ENCODE measurements at places on chromosomes 1 and 21.

- DNase-seq = no peak
These were observed 78.9 kb downstream of the UBE2U start for GRCh38 chr1:64282351-64282750.

DNA sequence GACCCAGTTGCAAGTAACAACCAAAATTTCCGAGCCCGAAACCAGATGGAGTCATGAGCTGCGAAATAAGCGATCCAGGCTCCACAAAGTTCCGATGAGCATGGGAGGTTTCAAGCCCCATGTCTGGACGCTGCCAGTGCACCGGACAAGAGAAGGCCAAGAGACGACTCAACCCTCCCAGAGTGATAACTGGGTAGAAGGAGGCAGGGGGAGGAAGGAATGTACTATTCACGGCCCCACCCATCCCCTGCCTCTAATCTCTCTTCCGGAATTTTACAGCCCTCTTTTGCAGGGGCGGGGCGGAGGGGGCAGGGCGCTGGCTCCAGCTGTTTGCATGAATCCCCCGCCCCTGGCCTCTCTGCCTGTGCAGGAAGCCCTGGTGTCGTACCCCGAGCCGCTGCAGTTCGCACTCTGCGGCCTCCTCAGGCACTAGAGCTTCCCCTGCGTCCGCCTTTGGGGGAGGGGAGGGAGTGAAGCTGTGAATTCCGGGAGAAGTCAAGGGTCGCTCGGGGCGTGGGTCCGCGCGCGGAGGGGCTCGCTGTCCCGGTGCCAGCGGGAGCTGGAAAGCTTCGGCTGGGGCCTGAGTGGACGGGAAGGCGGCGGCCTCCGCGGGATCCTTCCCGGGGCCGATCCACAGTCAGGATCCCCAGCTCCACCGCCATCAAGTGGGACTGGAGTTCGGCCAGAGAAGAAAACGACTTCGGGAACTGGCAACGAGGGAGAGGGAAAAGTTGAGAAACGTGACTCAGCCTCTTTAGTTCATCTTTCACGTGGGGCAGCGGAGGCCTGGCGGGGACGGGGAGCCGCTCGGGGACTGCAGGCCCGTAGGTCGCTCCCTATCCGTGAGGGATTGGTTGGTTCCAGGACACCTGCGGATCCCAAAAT lies 6.3 kb upstream of the PTP4A2 start:
- peak; percentile 82 for DNase-seq

DNA sequence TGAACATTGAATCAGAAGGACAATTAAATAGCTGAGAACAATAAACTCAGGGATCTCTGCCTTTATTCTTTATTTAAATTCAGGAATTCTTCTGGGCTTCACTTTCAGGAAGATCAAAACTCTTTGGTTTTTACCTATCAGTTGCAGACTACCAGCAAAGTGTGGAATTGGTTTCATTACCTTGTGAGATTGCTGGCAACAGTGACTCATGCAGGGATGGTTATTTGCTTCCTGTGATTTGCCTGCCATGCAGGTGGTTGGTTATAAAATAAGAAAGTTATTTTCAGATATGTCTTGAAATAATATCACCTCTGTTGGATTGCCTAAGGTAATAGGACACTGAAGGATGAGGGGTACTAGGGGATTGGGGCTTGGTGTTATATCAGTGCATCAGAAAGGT lies 204.6 kb downstream of the PTBP2 start:
- no peak for DNase-seq

DNA sequence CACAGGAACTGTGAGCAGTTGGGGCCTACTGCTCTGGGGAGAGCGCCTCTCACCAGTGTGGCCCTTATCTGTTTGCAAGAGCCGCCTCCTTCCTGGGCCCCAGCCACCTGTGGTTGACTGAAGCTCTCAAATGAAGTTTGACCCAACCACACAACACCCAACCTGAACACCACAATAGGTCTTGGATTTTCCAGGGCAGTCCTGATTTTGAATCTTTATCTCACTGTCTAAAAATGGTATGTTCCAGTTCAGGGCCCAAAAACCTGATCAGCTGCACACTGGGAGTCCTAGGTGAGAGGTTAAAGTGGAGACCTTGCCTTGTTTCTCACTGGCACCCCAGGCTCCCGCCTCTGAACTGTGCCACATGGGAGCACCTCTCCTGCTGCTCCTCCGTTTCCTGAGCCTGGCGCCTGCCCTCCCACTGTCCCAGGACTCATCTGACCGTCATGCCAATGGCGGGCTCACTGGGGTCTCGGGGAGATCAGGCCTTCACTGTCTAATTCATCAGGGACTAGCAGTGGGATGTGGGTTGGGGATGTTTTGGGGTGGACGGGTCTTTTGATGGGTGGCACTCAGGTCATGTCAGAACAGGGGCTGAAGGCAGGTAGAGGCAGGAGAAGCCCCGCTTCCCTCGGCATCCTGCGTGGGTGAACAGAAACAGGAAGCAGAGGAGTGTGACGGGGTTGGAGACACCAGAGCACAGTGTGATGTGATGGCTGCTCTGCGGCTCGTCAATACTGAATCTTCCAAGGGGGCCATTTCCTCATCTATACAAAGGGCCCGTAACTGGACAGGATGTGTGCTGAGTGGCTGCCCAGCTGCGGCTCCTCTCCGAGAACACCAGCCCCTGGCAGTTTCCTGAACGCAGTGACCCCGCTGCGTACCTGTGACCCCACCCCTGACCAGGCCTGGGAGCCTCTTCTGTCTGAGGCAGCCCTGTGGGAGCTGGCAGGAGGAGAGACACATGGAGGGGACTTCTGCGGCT lies 59.6 kb upstream of the ITPKB start:
- no peak for DNase-seq

DNA sequence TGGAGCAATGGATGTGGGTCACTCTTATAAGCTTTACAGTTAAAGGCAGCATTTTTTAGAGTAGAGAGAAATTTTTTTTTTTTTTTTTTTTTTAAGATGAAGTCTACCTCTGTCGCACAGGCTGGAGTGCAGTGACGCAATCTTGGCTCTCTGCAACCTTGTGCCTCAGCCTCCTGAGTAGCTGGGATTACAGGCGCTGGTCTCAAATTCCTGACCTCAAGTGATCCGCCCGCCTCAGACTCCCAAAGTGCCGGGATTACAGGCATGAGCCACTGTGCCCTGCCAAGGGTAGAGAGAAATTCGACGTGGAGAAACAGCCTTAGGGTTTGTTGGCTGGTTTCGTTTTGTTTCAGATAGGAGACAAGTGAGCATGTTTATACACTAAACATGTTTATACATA lies 594.2 kb upstream of the ADAMTS5 start:
- no peak for DNase-seq

- DNase-seq = no peak
These were observed 144.4 kb upstream of the NBPF11 start for GRCh38 chr1:148296511-148296910.

DNA sequence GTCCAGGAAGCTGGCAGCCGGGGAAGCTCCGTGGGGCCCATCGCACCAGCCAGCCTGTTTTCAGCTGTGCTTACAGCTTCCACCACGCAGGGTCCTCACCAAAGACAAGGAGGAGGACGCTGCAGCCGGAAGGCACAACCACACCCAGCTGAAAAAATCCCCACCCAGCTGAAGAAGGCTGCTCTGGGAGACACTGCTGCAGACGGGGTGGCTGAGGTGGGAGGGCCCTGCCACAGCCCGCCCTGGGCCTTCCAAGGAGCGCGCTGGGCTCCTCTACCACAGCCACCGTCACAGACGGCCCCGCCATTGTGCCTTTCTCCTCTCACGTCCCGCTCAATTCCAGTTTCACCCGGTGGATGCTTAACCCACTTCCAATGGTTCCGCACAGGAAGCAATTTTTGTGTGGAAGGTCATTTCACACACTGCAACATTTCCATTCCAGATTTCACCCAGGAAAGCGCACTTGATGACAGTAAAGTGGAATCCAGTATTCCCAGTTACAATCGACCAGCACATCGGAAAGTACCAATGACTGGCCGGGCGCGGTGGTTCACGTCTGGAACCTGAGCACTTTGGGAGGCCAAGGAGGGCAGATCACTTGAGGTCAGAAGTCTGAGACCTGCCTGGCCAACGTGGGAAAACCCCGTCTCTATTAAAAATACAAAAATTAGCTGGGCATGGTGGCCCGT lies 47.9 kb downstream of the NPHP4 start:
- DNase-seq = no peak

- DNase-seq = no peak
These were observed 13.2 kb downstream of the QSOX1 start for GRCh38 chr1:180167721-180168467.

GRCh38 chr1:212167098-212167497 lies 118.1 kb upstream of the PPP2R5A start:
- DNase-seq = no peak

DNA sequence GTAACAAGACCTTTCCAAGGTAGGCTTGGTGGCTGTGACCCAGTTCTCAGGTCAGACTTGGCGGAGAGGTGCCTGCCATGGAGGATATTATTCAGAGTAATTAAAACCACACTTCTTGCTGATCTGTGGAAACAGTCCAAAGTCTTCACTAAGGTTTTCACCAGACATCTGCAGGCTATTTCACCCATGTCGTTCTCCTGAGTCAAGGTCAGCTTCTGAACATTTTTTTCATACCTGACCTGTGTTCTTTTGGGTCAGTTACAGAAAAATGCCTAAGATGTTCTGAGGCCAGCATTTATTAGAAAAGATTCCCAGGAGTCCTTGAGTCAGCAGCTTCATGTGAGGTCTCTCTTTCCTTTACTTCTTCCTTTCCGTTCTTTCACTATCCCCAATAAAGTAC lies 54.9 kb downstream of the RGL1 start:
- no peak for DNase-seq

GRCh38 chr1:101996825-101997465 lies at the start of gene OLFM3:
Gene OLFM3, minus strand, starts transcription at chr1:101996926.
- DNase-seq = peak; percentile 64

GRCh38 chr1:179077396-179077795 lies 4.5 kb upstream of the TOR3A start:
- no peak for DNase-seq

DNA sequence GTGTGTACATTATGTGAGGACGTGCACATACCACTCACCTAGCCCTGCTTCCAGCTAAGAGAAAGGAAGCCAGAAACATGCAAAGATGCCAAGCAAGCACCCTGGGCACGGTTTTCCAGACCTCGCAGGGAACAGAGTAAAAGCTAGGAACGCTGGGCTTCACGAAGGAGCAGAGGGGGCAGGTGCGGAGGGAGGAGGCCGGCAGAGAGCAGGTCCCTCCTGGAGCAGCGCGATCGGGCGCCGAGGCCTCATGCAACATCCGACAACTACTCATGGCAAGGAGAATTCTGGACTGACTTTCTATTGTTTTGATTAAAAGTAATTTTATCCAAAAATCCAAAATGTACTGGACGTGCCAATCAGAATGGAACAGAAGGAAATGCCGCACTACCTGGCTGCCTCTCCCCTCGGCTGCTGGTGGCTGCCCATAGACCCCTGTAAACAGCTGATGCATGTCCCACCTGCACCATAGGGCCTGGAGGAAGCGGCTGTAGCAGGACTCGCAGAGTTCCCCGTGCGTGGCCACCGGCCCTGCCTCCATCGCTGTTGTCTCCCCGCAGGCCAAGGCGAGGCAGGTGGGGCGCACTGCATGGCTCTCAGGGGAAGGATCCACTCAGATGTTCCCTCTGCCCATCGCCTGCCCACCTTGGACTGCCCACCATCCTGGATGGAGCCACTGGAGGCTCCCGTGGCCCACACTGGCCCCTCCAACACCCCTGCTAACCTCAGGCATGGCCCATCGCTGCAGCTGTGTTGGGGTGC lies 93.5 kb downstream of the WDR4 start:
- DNase-seq = no peak

DNA sequence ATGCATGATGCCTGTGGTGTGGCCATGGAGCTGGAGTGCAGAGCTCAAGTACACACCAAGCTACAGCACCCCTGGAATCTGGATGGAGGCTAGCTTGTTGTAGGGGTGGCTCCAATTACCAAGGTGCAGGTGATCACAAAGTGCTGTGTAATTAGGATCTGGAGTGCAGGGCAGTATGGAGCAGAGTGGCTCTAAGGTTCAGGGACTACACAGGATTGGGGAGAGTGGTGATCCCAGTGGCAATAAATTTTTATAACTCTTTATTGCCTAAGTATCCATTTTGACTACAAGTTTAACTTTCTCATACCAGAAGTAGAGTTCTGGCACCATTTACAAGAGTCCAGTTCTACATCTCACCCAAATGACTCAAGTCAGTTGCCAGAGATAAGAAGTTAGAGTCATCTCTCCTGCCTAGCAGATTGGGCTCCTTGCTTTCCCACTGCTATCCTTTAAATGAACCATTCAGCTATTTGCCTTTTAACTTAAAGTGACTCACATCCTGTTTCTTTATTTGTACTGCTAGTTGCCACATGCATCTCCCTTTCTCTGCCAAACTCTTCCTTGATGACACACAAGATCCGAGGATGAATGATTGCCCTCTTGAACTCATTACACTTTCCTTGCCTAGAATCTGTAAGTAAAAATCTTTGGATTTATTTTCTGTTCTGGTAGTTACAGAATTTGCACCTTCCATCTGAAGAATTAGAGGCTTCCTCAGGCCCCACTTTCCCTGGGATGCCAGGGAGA lies 427.2 kb downstream of the KCNT2 start:
- no peak for DNase-seq

GRCh38 chr1:235919833-235920441 lies 53.2 kb upstream of the LYST start:
- DNase-seq = no peak

DNA sequence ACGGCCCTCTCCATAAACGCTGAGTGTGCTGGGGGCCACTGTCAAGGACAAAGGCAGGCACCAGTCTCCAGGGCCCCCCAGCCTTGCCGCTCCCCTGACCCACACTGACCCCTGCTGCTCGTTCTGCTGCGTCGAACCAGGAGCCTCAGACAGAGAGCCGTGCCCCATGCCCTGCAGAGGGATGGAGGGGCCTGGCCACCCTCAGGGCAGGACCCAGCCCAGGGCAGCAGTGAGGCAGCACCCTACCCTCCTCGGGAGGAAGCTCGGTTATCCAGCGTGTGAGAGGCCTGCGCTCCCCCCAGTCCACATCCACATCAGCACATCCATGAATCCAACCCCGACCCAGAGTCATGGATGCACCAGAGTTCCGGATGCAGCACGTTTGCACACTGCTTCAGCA lies 15.1 kb downstream of the WDR4 start:
- DNase-seq = no peak

DNA sequence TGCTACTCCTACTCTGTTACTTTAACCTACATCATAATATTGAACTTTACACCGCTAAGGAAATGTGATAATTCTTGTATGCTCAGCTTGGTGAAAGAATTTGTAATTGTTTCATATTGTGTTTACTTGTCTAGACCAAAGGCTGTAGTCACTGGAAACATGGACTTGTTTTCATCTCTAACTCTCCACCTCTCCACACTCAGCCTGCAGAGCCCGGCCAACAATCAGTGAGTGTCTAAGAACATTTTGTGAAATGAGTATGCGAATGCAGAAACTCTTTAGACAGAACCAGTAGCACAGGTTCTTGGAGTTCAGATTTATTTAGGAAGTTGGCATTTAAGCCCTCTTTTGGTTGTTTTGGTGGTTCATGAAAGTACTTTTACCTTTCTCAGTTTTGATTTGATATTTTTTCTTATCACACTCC lies 3.2 kb upstream of the RWDD3 start:
- no peak for DNase-seq

GRCh38 chr1:19709260-19709793 lies 44.7 kb downstream of the HTR6 start:
- DNase-seq = no peak

- DNase-seq = no peak
These were observed 83.6 kb downstream of the ADARB1 start for GRCh38 chr21:45157932-45158331.

All from cerebellar cortex (tissue), 1 donor.